ENCODE measurements at places on chromosomes 6 and 20. TPM values are rescaled to one million over a fixed set of nuclear protein-coding genes. Genes with fewer than 3 reads are reported as not detected.

IMPG1 gene
- total RNA-seq, result not detected

GRCh38 chr6:88177961-88178464 is 11.9 kb upstream of the CNR1 start:
- DNase-seq, result no peak
- H3K36me3 ChIP-seq, result no peaks in the 10 kb centered on the region
- H3K27ac ChIP-seq, result no peak overlapping the region
- H3K4me3 ChIP-seq, result no peak overlapping the region
- no peaks in the 10 kb centered on the region for H3K27me3 ChIP-seq

DNA sequence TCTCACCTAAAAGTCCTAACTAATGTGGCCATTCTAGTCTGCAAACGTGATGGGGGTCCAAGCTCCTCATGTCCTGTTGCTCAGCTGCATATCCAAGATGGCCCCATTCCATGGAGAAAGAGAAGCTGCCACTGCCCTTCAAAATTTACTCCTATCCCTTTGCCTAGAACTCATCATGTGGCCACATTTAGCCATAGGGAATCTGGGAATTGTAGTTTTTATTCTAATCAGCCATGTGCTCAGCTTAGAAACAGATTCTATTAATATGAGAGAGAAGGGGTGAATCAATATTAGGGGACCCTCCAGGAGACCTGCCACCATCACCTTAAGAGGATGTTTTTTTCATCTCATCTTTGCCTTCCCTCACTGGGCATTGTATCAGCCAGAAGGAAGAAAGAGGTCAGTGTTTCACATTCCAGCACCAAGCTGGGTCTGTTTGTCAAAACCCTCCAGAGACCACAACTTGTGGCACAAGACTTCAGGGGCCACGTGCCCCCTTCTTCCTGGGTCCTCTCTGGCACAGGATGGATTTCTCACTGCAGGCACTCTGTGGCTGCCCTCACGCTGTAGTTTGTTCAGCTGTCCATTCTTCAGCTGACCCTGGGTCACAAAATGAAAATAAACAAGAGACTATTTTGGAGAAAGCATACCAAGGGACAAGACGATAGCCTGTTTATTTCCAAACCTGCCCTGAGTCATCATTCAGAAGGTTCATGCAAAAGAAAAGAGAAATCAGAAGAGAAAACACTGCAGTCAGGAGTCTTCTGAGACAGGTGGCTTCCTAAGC is 172.0 kb downstream of the EYA2 start:
- H3K4me1 ChIP-seq, result no peaks in the 10 kb centered on the region
- no peak overlapping the region for H3K27ac ChIP-seq
- no peak overlapping the region for H3K4me3 ChIP-seq
- DNase-seq, result no peak

GRCh38 chr6:118370722-118371121 is 177.4 kb upstream of the PLN start:
- no peaks in the 10 kb centered on the region for H3K27me3 ChIP-seq
- no peak overlapping the region for H3K27ac ChIP-seq

DNA sequence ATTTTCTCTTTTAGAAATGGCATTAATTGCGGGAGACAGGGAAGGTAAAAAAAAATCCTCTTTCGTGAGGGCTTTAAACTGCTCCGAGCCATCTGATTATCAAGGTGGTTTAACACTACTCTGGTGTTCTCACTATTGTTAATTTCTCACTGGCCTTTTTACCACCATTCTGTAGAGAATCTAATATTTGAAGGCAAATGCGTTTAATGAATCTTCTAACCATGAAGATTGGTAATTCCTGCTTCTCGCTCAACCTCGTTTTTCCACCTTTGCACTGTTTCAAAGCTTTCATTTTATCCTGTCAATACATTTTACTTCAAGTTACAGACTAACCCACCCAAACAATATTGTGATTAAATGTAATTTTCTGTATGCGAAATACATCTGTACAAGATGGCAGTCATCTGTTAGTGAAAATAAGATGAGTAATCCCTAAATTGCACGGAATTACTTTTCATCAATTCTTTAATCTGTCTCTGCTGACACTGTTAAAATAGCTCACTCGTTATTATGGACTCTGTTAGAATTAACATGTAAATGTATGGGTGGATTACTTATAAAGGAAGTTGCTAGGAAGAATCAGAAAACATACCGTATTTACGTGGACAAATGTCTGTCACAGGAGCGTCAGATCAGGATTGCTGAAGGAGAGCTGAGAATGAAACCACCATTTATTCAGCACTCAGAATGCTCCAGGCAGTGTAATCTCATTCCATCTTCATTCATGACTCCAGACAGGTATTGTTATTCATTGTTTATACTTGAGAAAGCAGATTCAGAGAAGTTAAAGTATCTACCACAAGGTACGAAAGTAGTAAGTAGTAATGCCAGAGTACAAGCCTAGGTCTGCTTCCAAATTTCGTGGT is 1.1 kb upstream of the LCA5 start:
- H3K4me1 ChIP-seq, result peaks cover 9% of the 10 kb centered on the region
- peak overlapping the region; percentile 88 for H3K27ac ChIP-seq
- H3K36me3 ChIP-seq, result no peaks in the 10 kb centered on the region
- DNase-seq, result no peak
